ENCODE measurements at places on chromosomes 1 and 21. TPM values are rescaled to one million over a fixed set of nuclear protein-coding genes. Genes with fewer than 3 reads are reported as not detected.

FCRL4 gene
- not detected for total RNA-seq

COL18A1 gene
- 114 TPM for total RNA-seq

LINGO4 gene
- total RNA-seq = not detected

ASTN1 gene
- total RNA-seq = not detected

FCAMR gene
- not detected for total RNA-seq

GBP3 gene
- 17.4 TPM for total RNA-seq

AMY1B gene
- not detected for total RNA-seq

CDC20 gene
- total RNA-seq = 18.9 TPM

DNAJC6 gene
- 1.8 TPM for total RNA-seq

TSSK3 gene
- 0.59 TPM for total RNA-seq

FMOD gene
- 24.5 TPM for total RNA-seq

LPAR3 gene
- 10.2 TPM for total RNA-seq

HSD3B2 gene
- not detected for total RNA-seq

ROR1 gene
- 15.1 TPM for total RNA-seq

NR0B2 gene
- not detected for total RNA-seq

MASP2 gene
- not detected for total RNA-seq

RSPO1 gene
- 0.35 TPM for total RNA-seq

PODN gene
- total RNA-seq = 4.1 TPM

LAPTM5 gene
- not detected for total RNA-seq

GUCA2A gene
- total RNA-seq = not detected

MCOLN2 gene
- total RNA-seq = under 0.01 TPM

SPATA1 gene
- 0.15 TPM for total RNA-seq

C4BPA gene
- not detected for total RNA-seq

ANGPTL7 gene
- total RNA-seq = not detected

OR2G2 gene
- total RNA-seq = not detected

RGS16 gene
- total RNA-seq = 0.30 TPM

RIPPLY3 gene
- not detected for total RNA-seq
